ENCODE measurements at places on chromosomes 11 and 22. TPM values are rescaled to one million over a fixed set of nuclear protein-coding genes. Genes with fewer than 3 reads are reported as not detected.

DNA sequence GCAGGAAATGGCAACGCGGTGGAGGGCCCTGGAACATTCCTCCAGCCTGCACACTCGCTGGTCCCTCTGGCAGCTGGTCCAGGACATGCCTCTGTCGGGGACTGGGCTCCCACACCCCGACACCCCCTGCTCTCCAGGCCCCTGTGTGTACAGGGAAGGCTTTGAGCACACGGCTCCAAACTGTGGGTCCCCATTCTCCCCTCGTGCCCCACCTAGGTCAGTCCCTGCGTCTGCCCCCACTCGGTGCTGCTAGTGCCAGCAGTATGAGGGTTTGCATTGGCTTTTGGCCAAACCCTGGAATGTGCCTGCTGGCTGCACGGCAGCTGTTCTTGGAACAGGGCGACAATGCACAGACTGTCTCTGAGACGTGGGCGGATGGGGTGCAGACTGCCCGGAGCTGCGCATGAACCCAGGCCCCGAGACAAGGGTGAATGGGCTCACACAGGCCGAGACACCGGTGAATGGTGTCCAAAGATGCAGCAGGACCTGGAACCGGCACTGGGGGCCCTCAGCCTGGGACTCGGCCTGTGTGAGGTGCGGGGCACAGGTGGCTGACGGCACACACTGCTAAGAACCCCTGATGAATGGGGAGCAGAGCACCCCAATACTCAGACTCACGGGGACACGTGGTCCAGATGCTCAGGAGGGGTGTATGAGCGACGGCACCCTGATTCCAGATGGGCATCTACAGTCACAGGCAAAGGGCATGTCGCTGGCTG is 7.5 kb upstream of the SYT8 start:
- peak; percentile 32 for ATAC-seq

- ATAC-seq: no peak
Measured at GRCh38 chr22:32874976-32875375, 73.5 kb downstream of the TIMP3 start.

DNA sequence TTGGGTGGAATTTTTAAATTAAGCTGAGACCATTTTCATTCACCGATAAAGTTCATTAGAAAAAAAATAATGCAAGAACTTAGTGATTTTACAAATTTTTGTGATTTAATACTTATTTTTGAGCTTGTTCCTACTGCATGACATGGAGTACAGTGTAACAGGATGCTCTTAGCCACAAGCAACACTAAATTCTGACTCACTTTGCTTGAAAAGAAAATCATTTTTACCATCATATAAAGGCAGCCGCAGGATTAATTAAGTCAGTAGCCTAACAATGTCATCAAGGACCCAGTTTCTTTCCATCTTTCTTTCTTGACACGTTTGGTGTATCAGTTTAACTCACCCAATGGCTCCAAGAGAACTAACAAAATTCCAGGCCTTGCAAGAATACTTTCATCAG is 540.3 kb upstream of the LUZP2 start:
- no peak for ATAC-seq

GRCh38 chr22:21861851-21862250 is 5.6 kb downstream of the MAPK1 start:
- no peak for ATAC-seq

DNA sequence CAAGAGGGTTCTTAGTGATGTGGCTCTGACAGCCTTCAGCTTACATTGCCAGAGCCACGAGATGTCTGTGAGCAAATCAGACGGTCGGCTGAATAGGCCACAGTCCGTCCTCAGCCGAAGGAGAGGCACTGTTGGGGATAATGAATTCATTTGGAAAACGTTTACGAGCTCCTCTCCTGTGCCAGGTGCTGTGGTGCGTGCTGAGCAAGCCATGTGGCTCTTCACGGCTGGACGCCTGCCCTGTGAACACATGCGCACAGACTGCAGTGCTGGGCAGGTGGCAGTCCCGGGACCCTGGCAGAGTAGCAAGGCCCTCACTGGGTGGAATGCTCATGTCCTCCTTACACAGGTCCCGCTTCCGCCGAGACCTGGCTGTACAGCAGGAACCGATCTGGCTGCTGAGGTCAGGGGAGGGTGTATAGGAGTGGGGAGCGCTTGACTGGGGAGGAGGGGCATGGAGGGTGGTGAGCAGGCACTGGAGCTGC is 6.8 kb downstream of the TBC1D22A start:
- no peak for ATAC-seq

DNA sequence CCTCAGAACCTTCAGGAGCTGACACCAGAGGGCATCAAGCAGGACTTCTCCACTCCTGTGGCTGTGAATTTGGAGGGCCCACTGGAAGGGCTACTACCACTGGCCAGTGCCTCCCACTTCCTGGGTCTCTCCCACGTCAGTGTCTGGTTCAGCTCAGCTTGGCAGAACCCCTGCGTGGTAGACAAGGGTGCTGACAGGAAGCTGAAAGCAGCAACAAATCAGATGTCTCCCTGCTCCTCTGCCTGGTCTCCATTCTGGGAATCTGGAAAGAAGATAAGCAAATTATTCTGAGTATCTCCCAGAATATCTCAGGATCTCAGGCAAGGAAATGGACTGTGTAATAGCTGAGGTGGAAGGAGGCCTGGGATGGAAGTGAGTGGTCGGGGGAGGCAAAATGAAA is 61.5 kb downstream of the TMPRSS5 start:
- ATAC-seq: no peak

GRCh38 chr22:28146401-28147314 is 227.6 kb upstream of the PITPNB start:
- ATAC-seq: no peak

DNA sequence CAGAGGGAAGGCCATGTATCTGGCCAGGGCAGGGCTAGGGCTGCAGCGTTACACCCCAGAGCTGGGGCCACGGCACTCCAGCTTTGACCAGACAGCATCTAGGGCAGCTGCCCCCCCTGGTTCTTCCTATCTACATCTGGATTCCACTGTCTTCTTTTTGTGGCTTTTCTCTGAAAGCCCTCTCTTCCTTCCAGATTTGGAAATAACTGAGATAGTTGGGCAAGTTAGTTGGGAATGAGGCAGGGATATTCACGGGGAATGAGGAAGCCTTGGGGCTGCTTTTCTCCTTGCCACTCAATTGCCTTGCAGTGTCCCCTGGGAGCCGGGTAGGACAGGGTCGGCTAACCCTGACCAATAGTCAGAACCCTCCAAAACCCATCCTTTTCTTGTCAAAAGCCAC is 26.8 kb downstream of the CLMP start:
- ATAC-seq: no peak

- no peak for ATAC-seq
Measured at GRCh38 chr11:111361874-111362273, 17.2 kb downstream of the POU2AF1 start.

- ATAC-seq: no peak
Measured at GRCh38 chr11:134999590-134999989, 587.5 kb upstream of the B3GAT1 start.

DNA sequence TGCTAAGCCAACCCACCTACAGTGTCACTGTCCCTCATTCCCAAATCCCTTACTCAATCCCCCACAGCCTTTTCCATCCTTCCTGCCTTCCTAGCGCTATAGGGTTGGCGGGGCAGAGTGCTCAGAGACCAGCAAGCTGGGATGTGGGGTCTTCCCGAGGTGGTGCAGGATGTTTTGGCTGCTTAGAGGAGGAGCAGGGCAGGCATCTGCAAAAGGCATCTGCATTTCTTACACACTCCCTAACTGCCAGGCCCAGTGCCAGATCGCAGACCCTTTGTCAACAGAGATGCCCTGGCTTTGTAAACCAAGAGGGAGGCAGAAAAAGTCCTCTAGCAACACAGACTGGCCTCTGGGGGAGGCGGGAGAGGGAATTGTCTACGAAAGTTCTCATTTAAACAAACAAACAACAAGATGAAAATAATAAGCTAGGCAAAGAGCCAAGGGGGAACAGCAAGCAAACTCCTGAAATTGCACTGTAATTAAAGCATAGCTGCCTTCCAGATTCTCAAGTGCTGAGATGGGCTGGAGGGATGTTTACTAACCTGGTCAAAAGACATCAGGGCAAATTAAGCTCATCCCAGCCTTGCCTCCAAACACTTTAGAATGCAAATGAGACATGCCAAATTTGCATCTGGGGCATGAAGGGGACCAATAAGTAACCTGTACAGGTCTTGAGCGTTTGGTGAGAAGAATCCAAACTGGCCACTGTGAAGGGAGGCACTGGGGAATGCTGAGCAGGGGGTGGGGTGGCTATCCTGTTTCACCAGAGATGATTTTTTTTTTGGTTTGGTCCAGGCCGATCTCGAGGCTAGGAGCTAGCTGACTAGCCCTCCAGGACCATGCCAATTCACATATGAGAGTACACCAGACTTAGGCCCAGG is 38.1 kb upstream of the ADA2 start:
- no peak for ATAC-seq

DNA sequence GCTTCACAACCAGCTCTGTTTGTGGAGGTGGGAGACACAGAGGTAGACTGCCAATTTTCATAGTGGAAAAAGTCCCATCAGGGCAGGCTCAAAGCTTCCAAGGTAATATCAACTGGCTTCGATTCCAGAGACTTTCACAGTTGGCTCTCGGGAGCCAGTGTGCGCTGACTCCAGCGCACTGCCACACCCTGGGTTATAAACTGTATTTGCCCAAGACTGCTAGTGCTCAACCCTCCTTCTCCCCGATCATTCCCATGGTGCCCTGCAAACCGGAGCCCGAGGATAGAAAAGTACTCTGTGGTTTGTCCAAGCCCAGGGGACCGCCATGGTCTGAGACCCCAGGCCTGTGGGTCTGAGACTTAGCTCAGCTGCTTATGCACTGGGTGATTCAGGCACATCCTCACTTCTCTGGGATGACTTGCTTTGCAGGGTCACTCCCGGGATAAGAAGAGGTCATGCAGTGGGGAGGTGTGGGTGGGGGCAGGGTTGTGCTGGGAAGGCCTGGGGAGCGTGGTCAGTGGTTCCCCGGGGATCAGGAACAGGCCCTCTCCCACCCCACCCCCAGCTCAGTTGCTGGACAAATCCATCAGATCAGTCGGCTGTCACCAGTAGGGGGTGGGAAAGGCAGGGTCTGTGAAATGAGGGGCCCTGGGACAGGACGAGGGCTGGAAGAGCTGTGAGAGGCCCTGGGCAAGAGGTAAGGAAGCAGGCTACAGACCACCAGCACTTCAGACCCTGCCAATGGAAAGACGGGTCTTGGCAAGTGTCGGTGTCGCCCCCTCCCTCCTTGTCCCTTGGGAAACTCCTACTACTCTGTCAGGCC is 26.7 kb upstream of the PICK1 start:
- no peak for ATAC-seq

- ATAC-seq: no peak
Measured at GRCh38 chr11:102924851-102925380, 30.6 kb downstream of the MMP13 start.

- ATAC-seq: no peak
Measured at GRCh38 chr22:39745789-39746188, 147.8 kb downstream of the ENTHD1 start.

- no peak for ATAC-seq
Measured at GRCh38 chr11:38594895-38595294, 1996.9 kb upstream of the RAG2 start.

- ATAC-seq: no peak
Measured at GRCh38 chr11:66264914-66265313, 3.5 kb upstream of the RAB1B start.

DNA sequence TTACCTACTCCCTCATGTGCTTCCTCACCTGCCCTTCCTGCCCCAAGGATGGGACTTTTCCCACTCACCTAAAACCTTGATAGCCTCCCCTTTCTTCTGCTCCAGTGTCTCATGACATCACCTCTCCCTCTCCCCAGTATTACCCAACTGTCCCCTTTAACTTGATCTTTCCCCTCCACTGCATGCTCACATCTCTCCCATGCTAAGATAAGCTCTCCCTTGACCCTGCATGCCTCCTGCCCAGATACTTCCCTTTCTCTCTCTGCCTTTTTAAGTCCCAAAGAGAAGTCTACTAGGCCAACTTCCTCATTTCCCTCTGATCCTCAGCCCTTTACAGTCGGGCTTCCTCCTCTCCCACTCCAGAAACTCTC is 14.8 kb downstream of the CD3E start:
- no peak for ATAC-seq

- no peak for ATAC-seq
Measured at GRCh38 chr22:37195921-37196320, 7.9 kb upstream of the C1QTNF6 start.

- ATAC-seq: peak; percentile 68
Measured at GRCh38 chr11:26297189-26297975, 34.5 kb upstream of the ANO3 start.

DNA sequence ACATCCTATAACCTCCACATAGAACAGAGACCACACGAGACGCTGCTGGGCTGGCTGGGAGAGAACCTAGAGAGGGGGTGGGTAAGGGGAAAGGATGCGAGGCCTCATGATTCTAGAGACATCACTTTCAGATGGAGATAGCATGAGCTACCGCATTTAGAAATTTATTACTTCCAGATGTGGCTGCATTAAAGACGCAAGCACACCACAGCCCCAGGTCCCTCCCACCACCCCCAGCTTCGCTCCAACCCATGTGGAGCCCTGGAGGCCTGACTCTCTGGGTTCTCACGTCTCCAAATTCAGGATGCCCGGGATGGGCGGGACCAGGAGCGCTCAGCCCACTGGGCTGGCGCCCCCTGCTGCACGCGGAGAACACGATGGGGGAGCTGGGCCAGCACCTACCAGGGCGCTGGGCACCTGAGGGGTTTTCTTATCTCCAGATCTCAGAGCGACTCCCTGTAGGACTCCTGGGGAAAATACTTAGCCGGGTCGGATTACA is 13.6 kb downstream of the MRPL21 start:
- ATAC-seq: peak; percentile 65

DNA sequence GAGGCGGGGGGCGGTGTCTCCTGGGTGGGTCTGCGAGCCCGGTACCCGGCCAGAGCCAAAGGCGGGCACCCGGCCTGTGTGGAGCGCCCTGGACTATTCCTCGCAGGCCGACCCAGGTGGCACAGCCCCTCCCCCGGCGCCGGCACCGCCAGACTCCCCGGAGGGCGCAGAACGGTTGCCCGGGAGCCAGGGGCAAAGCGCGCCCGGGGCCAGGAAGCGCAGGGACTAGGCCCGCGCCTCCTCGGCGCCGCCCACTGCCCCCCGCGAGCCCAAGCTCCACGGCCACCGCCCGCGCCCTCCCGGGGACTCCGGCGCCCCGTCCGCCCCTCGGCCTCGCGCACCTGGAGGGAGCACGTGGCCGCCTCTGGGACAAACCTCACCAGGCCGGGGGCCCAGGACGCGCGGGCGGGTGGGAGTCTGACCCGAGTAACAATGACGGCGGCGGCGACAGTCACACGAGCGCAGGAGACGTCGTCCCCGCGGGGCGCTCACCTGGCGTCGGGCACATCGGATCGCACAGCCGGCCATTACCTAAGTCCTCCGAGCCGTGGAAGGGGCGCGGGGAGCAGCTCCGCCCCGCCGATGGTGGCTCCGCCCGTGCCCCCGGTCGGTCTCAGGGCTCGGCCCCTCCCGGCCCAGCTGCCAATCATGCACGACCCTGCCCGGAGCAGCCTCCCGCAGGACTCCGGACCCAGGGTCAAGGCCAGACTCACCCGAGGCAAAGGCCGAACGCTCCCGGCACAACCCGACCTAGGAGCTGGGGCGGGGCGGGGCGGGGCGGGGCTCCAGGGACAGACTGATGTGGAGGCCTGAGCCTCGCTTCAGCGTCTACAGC is 7.4 kb downstream of the PLXNB2 start:
- ATAC-seq: no peak

- ATAC-seq: no peak
Measured at GRCh38 chr11:122833846-122834464, 4.3 kb upstream of the CRTAM start.

OR51B2 gene
- total RNA-seq: 0.67 TPM

INCENP gene
- 14.6 TPM for total RNA-seq

APOBEC3A gene
- total RNA-seq: 4.4 TPM

MRGPRF gene
- 178 TPM for total RNA-seq

DEFB131B gene
- total RNA-seq: not detected

CLTCL1 gene
- 5.7 TPM for total RNA-seq

ALG8 gene
- total RNA-seq: 15.1 TPM

VWCE gene
- not detected for total RNA-seq

DLG2 gene
- total RNA-seq: 28.4 TPM

RAG2 gene
- total RNA-seq: not detected

PARVA gene
- total RNA-seq: 235 TPM

All from gastroesophageal sphincter (tissue), 4 donors.